Activated CD4-positive, alpha-beta T cell treated with anti-CD3 and anti-CD28 coated beads, Interleukin-2, Interleukin-6, amounts not matched to agents 100 ng/mL and 50 ng/mL, durations not matched to agents 16 hours and 8 hours (primary cell): ENCODE measurements at places on chromosomes 5 and 9.

- DNase-seq: no peak
Measured at GRCh38 chr5:77239126-77239741, 28.8 kb downstream of the PDE8B start.

GRCh38 chr5:50878470-50878869 is 212.0 kb downstream of the PARP8 start:
- no peak for DNase-seq

GRCh38 chr9:93629920-93630319 is 53.5 kb downstream of the PHF2 start:
- no peak for DNase-seq

- DNase-seq: no peak
Measured at GRCh38 chr5:89187883-89188465, 305.0 kb upstream of the MEF2C start.
